ENCODE measurements at places on chromosomes 16 and 17.

GRCh38 chr16:84040823-84041820, 1.5 kb downstream of the SLC38A8 start:
- DNase-seq: peak; percentile 78

DNA sequence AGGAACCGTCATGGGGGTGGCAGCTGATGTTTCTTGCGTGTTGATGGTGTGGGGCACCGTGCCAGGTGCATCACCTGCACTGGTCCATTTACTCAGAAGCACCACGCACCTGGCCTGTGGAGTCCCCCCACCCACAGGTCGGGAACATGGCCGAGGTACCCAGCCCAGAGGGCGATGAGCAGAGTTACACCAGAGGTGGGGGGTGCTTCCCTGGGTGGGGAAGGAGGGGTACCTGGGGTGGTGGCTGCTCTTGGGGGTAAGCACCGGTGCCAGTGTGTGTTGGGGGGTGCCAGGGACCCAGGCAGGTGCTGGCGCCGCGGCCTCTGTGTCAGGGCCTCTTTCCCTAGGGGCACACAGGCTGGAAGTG, 5.0 kb upstream of the ZNF750 start:
- DNase-seq: no peak

GRCh38 chr17:18041776-18042175, 2.6 kb downstream of the GID4 start:
- no peak for DNase-seq

GRCh38 chr16:50270510-50271147, 4.3 kb downstream of the ADCY7 start:
- DNase-seq: no peak

Measured in astrocyte of the hippocampus (primary cell).